ENCODE measurements at places on chromosomes 2 and 18.

DNA sequence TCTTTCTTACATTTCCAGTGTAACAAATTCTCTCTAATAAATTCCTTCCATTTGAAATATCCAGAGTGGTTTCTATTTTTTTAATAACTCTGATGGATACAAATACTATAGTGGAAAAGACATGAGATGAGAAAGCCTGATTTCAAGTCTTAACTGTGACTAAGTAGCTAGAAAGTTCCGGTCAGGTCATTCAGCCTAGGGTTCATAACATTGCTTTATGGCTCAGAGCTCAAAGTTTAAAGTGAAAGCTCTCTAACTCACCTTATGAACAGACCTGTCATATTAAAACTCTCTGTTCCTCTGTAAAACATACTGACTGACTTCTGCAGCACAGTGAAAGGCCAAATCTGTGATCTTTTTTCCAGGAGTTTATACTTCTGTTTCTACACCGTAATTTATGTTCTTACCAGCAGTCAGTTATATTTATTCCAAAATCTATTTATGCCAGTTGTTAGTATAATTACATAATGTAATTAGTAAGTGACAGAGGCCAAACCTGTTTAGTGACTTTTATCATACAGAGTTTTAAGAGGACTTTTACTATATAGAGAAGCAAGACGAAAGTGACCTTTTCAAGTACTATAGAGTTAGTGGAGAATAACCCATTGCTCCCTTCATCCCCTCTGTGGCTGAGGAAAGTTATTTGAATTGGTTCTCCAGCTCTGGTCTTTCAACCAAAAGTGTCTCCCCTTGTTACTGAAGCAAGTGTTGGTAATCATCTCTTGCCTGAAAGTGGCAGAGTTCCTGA lies 118.8 kb upstream of the PDE1A start:
- no peaks in the 10 kb centered on the region for H3K27me3 ChIP-seq
- no peak for ATAC-seq
- H3K4me1 ChIP-seq: no peaks in the 10 kb centered on the region
- no peak overlapping the region for H3K4me3 ChIP-seq

- H3K27me3 ChIP-seq: peaks cover 8% of the 10 kb centered on the region
- H3K27ac ChIP-seq: no peak overlapping the region
- no peaks in the 10 kb centered on the region for H3K4me1 ChIP-seq
- no peaks in the 10 kb centered on the region for H3K36me3 ChIP-seq
Observed at GRCh38 chr2:21118302-21118920, 5.4 kb upstream of the TDRD15 start.

DNA sequence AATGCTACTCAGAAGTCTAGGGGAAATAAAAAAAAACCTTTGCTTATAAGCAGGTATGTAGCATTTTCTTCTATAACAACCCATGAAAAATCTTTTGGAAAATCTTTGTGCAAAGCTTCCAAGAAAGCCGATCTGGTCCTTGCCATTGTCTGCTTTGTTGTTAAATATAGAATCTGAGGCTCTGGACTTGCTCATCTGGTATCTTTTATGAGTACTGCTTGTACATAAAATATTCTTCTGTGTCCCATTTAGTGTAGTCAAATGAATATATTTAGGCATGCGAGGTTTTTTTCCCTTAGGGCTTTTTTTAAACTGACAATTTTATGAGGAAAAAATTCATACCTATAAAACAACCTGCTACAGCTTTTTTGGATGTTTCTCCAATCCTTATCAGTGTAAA lies 45.0 kb upstream of the RMND5A start:
- no peak overlapping the region for H3K27ac ChIP-seq
- H3K36me3 ChIP-seq: no peaks in the 10 kb centered on the region
- H3K4me3 ChIP-seq: no peak overlapping the region
- H3K4me1 ChIP-seq: no peaks in the 10 kb centered on the region
- ATAC-seq: no peak

- H3K4me1 ChIP-seq: no peaks in the 10 kb centered on the region
- no peak for ATAC-seq
- no peak overlapping the region for H3K4me3 ChIP-seq
- H3K36me3 ChIP-seq: no peaks in the 10 kb centered on the region
Observed at GRCh38 chr2:10777111-10777841, 35.3 kb downstream of the PDIA6 start.

DNA sequence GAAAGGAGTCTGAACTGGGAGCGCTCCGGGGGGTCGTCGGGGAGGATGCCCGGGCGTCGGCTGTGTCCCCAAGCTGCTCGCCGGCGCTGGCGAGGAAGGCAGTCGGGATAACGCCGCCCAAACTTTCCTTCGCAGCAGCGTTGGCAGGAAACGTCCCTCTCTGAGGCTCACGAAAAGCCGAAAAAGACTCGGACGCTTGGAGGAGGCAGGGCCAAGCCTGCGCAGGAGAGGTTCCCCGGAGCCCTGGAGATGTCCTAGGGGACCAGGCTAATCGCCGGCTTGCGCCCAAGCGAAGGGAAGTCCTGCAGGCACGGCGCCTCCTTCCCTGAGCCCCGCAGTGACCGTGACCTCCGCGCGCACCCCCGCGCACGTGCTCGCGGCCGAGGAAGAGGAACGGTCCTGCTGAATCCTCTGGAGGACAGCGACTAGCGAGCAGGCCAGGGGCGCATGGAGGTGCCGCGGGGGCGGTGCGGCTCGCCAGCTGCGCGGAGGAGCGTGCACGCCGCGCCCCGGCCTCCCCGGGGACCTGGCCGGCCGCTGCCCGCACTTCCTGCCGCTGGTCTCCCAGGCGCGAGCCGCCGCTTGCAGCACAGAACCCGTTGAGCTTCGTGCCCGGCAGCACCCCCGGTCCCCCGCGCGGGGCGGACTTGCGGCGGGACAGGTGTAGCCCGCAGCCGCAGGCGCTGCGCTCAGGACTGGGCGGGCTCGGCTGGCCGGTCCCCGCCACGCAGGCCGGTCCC lies at the start of gene SH3RF3:
Gene SH3RF3, plus strand, starts transcription at position 590 of the 740 bp plus-strand sequence.
- peaks cover 3% of the 10 kb centered on the region for H3K4me1 ChIP-seq
- no peaks in the 10 kb centered on the region for H3K36me3 ChIP-seq
- H3K27ac ChIP-seq: peak within 1 kb of the TSS; percentile 80

- peaks cover 17% of the 10 kb centered on the region for H3K27me3 ChIP-seq
- no peak overlapping the region for H3K4me3 ChIP-seq
- ATAC-seq: no peak
- H3K4me1 ChIP-seq: no peaks in the 10 kb centered on the region
- no peak overlapping the region for H3K27ac ChIP-seq
Observed at GRCh38 chr2:31384771-31385276, 29.7 kb downstream of the XDH start.

GRCh38 chr2:52970642-52971041 lies 797.0 kb upstream of the CHAC2 start:
- H3K27me3 ChIP-seq: no peaks in the 10 kb centered on the region
- no peaks in the 10 kb centered on the region for H3K36me3 ChIP-seq
- ATAC-seq: no peak
- H3K27ac ChIP-seq: no peak overlapping the region
- H3K4me3 ChIP-seq: no peak overlapping the region

DNA sequence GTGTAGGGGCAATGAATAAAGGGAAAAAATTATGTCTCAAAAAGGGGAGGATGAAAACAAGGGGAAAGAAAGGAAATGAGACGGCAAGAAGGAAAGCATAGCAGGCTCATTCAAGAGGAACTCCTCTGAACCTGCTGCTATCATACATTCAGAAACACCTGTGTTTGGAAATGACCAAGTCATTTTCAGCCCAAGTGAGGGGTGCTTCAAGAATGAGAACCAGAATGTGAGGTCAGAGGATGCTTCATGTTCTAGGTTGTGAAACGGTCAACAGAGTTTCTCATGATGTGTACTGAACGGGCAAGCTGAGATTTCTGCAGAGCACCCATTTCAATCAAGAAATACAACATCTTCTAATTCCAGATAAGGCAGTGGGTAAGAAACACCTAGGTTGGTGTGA lies 1367.2 kb upstream of the CELF4 start:
- no peaks in the 10 kb centered on the region for H3K36me3 ChIP-seq
- no peak for ATAC-seq
- no peaks in the 10 kb centered on the region for H3K4me1 ChIP-seq
- H3K27me3 ChIP-seq: no peaks in the 10 kb centered on the region

DNA sequence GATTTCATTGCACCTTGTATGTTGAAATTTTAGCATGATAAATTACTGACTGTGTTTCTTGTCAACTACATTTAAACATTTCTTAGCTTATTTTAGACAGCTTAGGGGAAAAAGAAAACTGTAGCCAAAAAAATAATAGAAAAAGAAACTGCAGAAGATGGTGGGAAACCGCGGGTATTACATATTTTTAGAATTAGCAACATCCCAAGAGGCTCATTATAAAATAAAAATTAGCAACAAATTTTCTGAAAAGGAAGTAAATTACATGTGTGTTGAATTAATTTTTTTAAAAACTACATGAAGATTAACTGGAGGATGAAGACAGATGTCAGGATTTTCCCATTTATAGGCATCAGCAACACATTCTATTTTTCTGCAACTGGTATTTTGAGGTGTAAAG lies 4.3 kb downstream of the PELI1 start:
- H3K36me3 ChIP-seq: no peaks in the 10 kb centered on the region
- H3K27me3 ChIP-seq: no peaks in the 10 kb centered on the region
- H3K27ac ChIP-seq: peak overlapping the region; percentile 94
- H3K4me3 ChIP-seq: peak overlapping the region; percentile 3

DNA sequence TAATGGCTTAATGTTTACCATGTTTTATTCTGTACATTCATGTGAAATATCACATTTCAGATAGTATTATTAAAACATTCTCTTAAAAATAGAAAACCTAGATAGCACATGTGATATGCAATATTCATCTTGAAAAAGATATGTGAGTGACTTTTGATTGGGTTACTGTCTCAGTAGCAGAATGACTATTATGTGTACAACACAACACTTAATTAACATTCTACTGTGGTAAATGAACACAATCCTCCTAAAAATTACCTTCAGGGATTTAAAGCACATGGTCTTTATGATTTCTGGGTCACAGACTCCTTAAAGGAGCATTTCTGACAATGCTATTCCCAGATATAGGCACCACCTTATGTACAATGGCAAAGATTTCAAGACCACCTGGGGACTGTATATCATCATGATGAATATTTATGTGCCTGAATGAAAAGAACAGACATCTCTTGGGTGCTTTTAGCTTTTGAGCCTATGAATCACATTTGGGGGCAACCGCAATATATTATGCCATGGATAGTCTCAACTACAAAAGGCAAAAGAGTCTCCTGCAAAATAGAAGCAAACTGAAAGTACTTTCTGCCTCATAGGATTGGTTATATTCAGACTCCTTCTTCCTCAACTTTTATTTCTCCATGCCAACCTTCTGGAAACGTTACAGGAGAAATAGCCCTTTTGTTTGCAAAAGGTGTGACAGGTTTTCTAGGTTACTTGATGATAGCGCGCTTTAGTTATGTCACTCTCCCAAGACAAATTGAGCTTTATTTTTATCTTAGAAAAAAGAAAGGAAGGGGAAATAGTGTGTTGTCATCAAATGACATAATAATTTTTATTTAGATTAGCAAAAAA lies 259.0 kb downstream of the CALCRL start:
- H3K27me3 ChIP-seq: no peaks in the 10 kb centered on the region
- H3K4me3 ChIP-seq: no peak overlapping the region
- ATAC-seq: no peak
- no peak overlapping the region for H3K27ac ChIP-seq

DNA sequence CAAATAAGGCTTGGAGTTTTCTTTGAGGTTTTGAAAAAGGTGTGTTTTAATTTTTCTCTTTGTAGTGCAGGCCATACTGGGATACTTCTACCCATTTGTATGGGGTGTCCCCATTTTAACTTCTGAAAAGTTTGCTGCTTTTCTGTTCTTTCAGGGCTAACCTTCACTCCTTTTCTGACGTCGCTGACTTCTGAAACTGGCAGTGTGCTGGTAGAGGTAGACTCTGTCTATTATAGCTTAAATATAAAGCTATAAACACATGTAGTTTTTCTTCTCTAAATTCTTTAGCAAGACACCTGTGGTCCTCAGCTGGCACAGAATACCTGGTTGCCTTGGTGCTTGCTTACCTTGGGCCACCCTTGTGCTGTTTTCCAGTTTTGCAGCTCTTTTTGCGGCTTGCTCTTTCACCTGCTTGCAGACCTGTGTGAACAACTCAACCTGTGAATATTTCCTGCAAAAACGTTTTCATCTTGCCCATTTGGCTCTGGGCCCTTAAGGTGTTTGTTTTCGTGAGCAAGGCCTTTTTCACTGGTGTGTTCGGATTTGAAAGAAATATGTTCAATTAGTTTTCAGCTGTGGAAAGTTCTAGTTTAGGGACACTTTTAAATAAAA lies 42.2 kb downstream of the PHLPP1 start:
- H3K27me3 ChIP-seq: no peaks in the 10 kb centered on the region
- ATAC-seq: no peak
- no peaks in the 10 kb centered on the region for H3K36me3 ChIP-seq
- no peak overlapping the region for H3K27ac ChIP-seq
- no peak overlapping the region for H3K4me3 ChIP-seq

GRCh38 chr2:167386694-167387093 lies 498.4 kb downstream of the XIRP2 start:
- H3K27ac ChIP-seq: no peak overlapping the region
- no peak for ATAC-seq
- no peaks in the 10 kb centered on the region for H3K36me3 ChIP-seq
- H3K4me3 ChIP-seq: no peak overlapping the region

GRCh38 chr2:183195397-183195796 lies 71.2 kb downstream of the NUP35 start:
- H3K27ac ChIP-seq: no peak overlapping the region
- no peaks in the 10 kb centered on the region for H3K4me1 ChIP-seq
- no peaks in the 10 kb centered on the region for H3K27me3 ChIP-seq
- no peak for ATAC-seq

GRCh38 chr2:197159661-197160211 lies 150.8 kb downstream of the ANKRD44 start:
- peak overlapping the region; percentile 38 for H3K27ac ChIP-seq
- H3K27me3 ChIP-seq: no peaks in the 10 kb centered on the region
- no peaks in the 10 kb centered on the region for H3K4me1 ChIP-seq
- H3K36me3 ChIP-seq: no peaks in the 10 kb centered on the region
- H3K4me3 ChIP-seq: no peak overlapping the region

DNA sequence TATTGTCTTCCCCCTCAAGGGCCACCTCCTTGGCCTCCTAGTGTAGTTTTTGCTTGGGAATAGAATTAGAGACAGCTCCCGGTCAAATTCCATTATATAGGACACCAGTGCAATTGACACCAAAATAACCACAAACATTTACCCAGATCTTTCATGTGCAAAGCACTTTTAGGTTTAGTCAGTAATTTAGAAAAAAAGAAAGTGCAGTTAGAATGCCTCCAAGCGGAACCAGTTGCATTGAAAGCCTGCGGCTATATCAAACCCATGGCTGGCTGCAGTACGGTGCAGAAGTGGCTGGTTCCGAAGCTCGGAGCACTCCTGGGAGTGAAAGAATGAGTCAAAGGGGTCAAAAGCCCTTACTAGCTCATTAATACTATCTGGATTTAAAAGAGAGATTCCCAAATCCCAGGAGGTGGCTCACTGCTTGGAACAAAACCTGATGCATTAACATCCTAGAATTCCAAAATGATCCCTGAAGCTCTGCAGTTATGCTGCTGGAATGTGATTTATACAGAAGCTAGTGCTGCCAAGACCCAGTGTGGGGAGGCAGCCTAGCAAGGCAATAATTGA lies 432.2 kb upstream of the KLHL29 start:
- no peak overlapping the region for H3K4me3 ChIP-seq
- no peak for ATAC-seq
- no peak overlapping the region for H3K27ac ChIP-seq
- H3K27me3 ChIP-seq: no peaks in the 10 kb centered on the region

All from gastroesophageal sphincter (tissue), 4 donors.